Fibroblast of pulmonary artery (primary cell): ENCODE measurements at places on chromosomes 5 and 9.

DNA sequence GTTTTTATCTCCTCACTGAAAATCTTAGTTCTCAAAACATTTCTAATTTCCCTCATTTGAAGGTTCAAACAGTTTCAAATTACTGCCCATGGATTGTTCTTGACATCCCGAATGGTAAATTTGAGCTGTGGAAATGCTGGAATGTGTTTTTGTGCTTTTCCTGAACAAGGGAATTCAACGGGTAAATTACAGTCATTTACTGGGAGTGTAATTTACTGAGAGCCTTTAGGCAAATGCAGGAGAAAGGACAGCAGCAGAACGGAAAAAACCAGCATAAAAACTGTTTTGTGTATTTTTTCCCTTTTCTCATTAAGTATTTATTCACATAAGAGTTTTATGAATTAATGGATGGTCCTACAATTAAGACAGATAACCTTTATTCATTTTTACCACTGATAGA lies 139.2 kb downstream of the PBX3 start:
- peak; percentile 9 for DNase-seq

GRCh38 chr5:96778409-96778808 lies 29.3 kb downstream of the ERAP1 start:
- no peak for DNase-seq

DNA sequence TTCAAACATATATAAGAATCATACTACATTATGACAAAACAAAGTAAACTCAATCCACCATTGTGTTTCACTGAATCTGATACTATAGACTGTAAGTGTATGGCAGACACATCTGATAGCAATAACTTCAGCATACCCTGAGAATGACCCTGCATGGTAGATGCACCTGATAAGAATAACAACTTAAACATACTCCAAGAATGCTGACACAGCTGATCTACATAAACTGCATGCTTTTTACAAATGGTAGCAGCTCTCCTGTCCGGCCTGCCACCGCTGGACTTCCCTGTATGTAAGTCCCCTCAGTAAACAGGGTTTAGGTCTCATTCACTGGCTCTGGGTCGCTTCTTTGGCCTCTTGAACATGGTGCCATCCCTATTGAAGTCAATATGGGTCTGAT lies 100.4 kb downstream of the ANKH start:
- DNase-seq: no peak

GRCh38 chr5:61559722-61560121 lies 227.7 kb downstream of the ZSWIM6 start:
- DNase-seq: no peak

GRCh38 chr5:52892242-52892878 lies 96.8 kb upstream of the ITGA2 start:
- no peak for DNase-seq

- DNase-seq: peak; percentile 42
Observed at GRCh38 chr9:123548741-123549545, 192.9 kb downstream of the CRB2 start.

- DNase-seq: no peak
Observed at GRCh38 chr5:38529955-38530646, 26.3 kb downstream of the LIFR start.

DNA sequence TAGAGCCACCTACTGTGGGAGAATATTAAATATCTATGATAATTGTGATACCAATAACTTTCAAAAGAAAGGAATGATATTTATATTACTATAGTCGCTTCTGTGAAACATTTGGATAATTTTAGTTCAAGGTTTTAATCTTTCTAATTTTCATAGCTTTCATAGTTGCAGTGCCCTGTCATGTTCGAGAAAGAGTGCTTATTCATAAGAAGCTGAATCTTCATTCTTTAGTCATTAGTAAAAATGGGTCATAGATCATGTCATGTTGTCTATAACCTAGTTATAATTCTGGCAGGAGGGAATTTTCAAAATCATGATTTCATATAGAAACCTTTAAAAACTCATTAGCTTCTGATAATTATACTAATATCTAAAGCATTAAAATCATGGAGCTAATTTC lies 685.6 kb downstream of the CETN3 start:
- no peak for DNase-seq

GRCh38 chr5:103451261-103451660 lies 111.3 kb downstream of the NUDT12 start:
- no peak for DNase-seq

GRCh38 chr5:15021266-15022046 lies 149.9 kb upstream of the ANKH start:
- DNase-seq: peak; percentile 83

DNA sequence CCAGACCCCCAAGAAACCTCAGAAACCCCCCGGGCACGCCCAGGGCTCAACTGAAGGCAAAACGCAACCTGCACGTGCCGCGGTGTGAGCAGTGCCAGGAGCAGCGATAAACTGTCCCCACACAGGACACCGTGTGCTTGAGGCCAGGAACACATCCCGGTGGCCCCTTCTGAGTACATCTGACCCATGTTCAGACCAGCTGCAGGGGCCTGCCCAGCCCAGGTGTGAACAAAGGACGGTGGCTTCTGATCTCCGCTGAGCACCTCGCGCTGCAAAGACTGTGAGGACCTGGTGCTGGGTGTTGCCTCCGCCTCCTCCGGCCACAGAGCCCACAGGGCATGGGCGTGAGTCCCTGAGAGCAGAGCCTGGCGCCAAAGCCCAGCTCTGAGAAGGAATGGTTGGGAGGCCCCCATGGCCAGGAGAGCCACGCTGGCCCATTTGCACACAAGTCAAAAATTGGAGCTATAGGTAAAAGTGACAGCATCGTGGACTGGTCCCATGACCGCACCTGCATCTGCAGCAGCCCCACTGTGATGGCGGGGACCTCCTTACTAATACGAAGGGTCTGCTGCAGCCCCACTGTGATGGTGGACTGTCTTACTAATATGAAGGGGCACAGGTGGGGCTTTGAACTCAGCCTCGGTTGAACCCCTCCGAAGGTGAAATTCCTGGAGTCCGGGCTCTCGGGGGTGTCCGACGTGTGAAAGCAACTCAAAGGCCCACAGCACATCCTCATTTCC lies 31.5 kb downstream of the NDUFS6 start:
- no peak for DNase-seq

DNA sequence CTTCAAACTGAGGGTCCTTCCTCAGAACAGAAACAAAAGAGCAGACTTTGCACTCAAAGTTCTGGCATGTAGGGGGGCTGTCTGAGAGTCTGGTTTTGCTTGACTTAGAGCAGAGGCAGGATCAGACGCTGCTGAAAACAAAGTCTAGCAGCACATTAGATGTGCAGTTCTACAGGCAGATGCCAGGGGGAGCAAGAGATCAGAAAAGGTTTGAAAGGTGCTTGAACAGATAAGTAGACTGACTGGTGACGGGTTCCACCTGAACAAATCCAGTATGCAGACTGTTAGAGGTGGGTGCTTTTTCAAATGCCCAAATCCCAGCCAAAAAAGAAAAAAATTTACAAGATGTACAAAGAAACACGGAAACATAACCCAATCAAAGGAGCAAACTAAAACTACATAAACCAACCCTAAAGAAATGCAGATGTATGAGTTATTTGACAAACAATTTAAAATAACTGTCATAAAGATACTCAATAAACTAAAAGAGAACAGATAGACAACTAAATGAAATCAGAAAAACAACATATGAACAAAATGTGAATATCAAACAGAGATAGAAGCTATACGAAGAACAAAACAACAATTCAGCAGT lies 194.7 kb upstream of the FREM1 start:
- DNase-seq: peak; percentile 44

GRCh38 chr9:6431038-6431437 lies 18.0 kb downstream of the UHRF2 start:
- DNase-seq: no peak

- no peak for DNase-seq
Observed at GRCh38 chr5:133406208-133406976, 205.9 kb downstream of the FSTL4 start.

DNA sequence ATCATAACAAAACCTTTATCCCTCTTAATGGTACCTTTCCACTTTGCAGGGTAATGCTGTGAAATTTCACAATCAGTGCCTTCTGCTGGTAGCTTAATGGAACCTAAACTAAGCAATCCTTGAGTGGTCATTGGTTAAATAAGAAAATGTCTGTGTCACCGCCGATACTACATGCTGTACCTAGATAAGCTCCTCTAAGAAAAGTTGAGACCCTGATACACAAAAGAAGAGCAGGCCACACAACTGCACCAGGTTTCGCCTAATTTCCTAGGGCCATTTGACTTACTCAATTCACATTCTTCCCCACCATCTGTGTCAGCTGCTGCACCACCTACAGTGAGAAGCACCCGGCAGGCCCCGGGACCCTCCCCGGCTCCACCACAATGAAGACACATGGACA lies 9.0 kb upstream of the EDF1 start:
- DNase-seq: no peak

- no peak for DNase-seq
Observed at GRCh38 chr5:6753851-6754250, 40.6 kb downstream of the TENT4A start.

DNA sequence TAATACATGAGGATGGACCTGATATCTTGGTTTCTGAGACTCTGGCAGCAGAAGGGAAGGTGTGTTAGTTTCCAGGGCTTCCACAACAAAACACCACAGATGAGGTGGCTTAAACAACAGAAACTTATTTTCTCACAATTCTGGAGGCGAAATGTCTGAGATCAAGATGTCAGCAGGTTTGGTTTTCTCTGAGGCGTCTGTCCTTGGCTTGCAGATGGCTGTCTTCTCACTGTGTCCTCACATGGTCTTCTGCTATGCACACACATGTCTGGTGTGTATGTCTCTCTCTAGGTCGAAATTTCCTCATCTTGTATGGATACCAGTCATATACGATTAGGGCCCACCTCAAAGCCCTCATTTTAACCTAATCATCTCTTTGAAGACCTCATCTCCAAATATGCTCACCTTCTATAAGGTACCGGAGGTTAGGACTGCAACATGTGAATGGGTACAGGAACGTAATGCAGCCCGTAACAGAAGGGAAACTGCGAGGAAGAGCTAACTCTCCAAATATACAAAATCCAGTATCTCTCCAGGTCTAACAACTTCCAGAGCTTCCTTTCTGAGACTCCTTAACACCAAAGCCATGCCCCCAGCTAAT lies 139.8 kb upstream of the SMARCA2 start:
- DNase-seq: no peak

- DNase-seq: no peak
Observed at GRCh38 chr9:88682431-88682831, 147.5 kb downstream of the NXNL2 start.

DNA sequence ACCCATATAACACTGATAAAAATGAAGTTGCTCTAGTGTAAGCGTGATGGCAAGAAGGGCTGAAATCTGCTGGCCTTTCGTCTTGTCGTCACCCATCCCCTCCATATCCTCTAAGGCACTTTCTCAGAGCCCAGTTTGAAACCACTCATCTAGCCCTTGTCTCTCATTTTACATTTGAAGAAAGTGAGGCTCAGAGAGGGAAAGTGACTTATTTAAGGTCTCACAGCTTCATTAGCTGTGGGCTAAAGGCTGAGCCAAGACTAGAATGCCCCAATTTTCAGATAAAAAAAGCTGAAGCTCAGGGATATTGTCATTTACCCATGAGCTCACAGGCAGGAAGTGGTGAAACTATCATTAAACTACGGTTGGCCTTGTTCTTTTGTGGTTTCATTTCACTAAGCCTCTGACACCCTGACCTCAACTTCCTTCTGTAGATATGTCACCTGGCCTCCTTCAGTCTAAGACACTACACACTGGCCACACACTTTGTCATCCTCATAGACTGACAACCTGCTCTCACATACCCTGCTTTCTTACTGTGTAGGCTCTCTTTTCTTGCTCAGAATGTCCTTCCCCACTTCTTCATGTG lies 176.7 kb upstream of the DMAC1 start:
- DNase-seq: no peak

DNA sequence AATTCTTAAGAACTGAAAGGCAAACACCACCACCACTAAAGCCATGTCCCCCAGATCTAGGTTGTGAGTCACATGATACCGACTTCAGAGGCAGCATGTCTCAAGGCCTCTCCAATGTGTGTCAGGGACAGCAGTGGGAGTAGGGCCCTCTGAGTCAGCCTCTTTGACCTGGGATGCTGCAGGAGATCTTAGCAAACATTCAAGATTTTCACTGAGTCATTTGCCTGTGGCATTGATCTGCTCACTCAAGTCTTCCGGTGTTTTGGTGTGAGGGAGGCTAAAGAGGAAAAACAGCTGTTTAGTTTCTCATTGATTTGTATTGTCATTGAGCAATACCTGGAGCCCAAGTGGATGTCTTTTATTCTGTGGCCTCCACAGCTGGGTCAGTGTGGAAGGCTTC lies 36.1 kb downstream of the TMC1 start:
- DNase-seq: peak; percentile 92

GRCh38 chr5:37478121-37478894 lies 99.2 kb downstream of the WDR70 start:
- no peak for DNase-seq

DNA sequence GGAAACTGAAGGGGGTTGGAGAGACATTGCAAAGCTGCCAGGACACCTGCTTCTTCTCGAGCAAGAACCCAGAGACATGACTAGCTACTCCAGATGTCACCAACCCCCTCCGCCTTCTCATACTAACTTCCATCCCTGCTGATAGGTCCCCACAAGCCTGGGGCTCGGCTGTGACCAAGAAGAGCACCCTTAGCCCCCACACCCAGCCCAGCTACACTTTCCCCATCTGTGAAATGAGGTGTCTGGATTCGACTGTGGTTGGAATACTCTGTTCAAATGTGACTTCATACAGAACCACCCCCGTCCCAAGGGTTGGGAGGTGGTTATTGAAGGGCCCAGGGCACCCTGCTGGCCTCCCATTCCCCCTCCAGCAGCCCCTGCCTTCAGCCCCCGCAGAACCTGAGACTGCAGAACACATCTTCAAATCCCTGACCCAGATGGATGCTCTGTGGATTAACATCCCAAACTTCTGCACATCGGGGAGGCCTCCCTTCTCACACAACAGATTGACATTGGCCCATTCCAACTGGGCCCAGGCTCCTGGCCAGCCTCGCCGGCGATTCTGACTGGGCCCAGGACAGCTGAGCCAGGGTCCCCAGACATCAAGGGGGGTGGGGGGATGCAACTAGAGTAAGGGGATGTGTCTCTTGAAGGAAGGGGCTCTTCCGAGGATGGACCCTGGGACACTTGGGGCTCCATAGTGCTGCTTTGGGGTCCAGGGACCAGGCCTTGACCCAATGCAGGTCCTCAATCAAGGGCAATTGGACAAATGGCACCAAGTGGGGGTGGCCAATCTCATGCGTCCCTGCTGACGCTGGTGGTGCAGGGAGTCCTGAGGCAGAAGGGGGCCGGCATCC lies 21.7 kb upstream of the FIBCD1 start:
- no peak for DNase-seq

- no peak for DNase-seq
Observed at GRCh38 chr9:114116126-114116747, 17.1 kb upstream of the KIF12 start.

DNA sequence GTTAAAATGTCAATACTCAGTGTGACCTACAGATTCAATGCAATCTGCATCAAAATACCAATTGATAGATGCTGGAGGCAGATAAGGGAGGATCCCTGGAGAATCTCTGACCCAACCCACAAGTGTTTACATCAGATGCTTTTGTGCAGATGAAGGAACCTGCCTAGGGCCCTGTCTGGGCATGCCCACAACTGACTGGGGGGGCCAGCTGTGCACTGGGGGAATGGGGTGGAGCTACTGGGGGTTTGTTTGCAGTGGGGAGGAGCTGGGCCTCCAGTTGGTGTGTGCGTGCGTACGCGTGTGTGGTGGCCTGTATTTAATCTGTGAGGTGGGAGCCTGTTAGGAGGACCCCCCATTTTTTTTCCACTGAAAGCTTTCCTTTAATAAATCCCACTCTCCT lies 244.9 kb downstream of the TRIM36 start:
- DNase-seq: no peak
